Activated T-helper 1 cell treated with anti-CD3 and anti-CD28 coated beads, Interleukin-12 subunit alpha, Interleukin-12 subunit beta, Interleukin-2, Interleukin-4 antibody, amounts not matched to agents 30 ng/mL and 10 ng/mL and 1 ng/mL, durations not matched to agents 14 hours and 24 hours and 36 hours (primary cell): ENCODE measurements at places on chromosomes 2 and 18. TPM values are rescaled to one million over a fixed set of nuclear protein-coding genes. Genes with fewer than 3 reads are reported as not detected.

- H3K27ac ChIP-seq: no peak overlapping the region
- peaks cover 40% of the 10 kb centered on the region for H3K4me1 ChIP-seq
- H3K36me3 ChIP-seq: peaks cover 21% of the 10 kb centered on the region
- H3K27me3 ChIP-seq: peaks cover 31% of the 10 kb centered on the region
- H3K4me3 ChIP-seq: no peak overlapping the region
These were observed 4.6 kb downstream of the SETBP1 start for GRCh38 chr18:44685296-44685695.

- no peaks in the 10 kb centered on the region for H3K4me1 ChIP-seq
- H3K27me3 ChIP-seq: peaks cover 9% of the 10 kb centered on the region
- no peak overlapping the region for H3K4me3 ChIP-seq
- no peaks in the 10 kb centered on the region for H3K36me3 ChIP-seq
- no peak for DNase-seq
- H3K27ac ChIP-seq: no peak overlapping the region
These were observed 90.2 kb downstream of the PARD3B start for GRCh38 chr2:204635478-204635877.

DNA sequence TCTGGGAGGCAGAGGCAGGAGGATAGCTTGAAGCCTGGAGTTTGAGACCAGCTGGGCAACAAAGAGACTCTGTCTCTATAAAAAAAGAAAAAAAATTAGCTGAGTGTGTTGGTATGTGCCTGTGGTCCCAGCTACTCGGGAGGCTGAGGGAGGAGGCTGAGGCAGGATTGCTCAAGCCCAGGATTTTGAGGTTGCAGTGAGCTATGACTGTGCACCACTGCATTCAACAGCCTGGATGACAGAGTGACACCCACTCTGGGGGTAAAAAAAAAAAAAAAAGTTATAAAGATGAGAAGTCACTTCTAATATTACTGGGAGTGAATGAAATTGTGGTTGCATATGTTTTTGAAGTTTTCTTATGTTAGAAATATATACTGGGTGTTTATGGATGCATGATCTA is 71.6 kb downstream of the C2orf74 start:
- H3K36me3 ChIP-seq: peaks cover 35% of the 10 kb centered on the region
- no peak for DNase-seq
- peak overlapping the region; percentile 18 for H3K27ac ChIP-seq

DNA sequence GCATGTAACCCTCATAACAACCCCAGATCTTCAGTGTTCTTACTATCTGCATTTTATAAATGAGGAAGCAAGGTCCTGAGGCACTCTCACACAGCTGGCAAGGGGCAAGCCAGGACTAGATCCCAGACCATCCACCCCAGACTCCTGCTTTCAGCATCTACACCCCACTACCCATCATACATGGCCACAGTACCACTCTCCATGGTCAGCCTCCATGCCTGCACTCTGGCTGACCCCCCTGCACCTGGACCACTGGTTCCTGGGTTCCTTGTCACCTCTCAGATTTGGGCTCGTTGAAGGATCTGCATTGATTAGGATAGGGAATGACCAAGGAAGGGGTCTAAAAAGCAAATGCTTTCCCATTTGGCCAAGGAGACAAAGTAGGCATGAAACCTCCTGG is 36.0 kb upstream of the TEX51 start:
- peaks cover 2% of the 10 kb centered on the region for H3K27me3 ChIP-seq
- H3K4me3 ChIP-seq: no peak overlapping the region
- no peak for DNase-seq
- no peaks in the 10 kb centered on the region for H3K4me1 ChIP-seq

GRCh38 chr2:177320596-177320995 is 56.1 kb upstream of the NFE2L2 start:
- no peaks in the 10 kb centered on the region for H3K27me3 ChIP-seq
- H3K4me1 ChIP-seq: no peaks in the 10 kb centered on the region
- H3K36me3 ChIP-seq: peaks cover 11% of the 10 kb centered on the region
- H3K4me3 ChIP-seq: no peak overlapping the region

- DNase-seq: no peak
- peaks cover 56% of the 10 kb centered on the region for H3K36me3 ChIP-seq
- no peaks in the 10 kb centered on the region for H3K27me3 ChIP-seq
- peak overlapping the region; percentile 18 for H3K27ac ChIP-seq
These were observed 19.3 kb downstream of the ZAP70 start for GRCh38 chr2:97732436-97733340.

- no peak overlapping the region for H3K4me3 ChIP-seq
- no peak for DNase-seq
- H3K4me1 ChIP-seq: no peaks in the 10 kb centered on the region
- no peak overlapping the region for H3K27ac ChIP-seq
- H3K36me3 ChIP-seq: no peaks in the 10 kb centered on the region
These were observed 141.6 kb upstream of the PID1 start for GRCh38 chr2:229412686-229413085.

CCDC85A gene
- not detected in 2 replicates for total RNA-seq
